Camera-type eye (tissue), 1 donor: ENCODE measurements at places on chromosomes 5 and 9. TPM values are rescaled to one million over a fixed set of nuclear protein-coding genes. Genes with fewer than 3 reads are reported as not detected.

IFNA13 gene
- not detected for total RNA-seq

NEUROG1 gene
- 5.9 TPM for total RNA-seq

PHYHD1 gene
- 19.4 TPM for total RNA-seq

PCDHB6 gene
- 2.0 TPM for total RNA-seq

CDH9 gene
- 1.6 TPM for total RNA-seq

MZB1 gene
- total RNA-seq, result not detected

TMEM232 gene
- 11.8 TPM for total RNA-seq

OTP gene
- not detected for total RNA-seq

DNM1 gene
- total RNA-seq, result 135 TPM

PPP3R2 gene
- total RNA-seq, result 0.82 TPM

RC3H2 gene
- 77.6 TPM for total RNA-seq

DND1 gene
- 0.60 TPM for total RNA-seq

ACTBL2 gene
- not detected for total RNA-seq

CCNB1 gene
- 26.3 TPM for total RNA-seq

ADGRD2 gene
- not detected for total RNA-seq

PKN3 gene
- total RNA-seq, result 8.7 TPM

CNTNAP3B gene
- total RNA-seq, result 39.9 TPM

SARDH gene
- 18.9 TPM for total RNA-seq
